Neural progenitor cell (in vitro differentiated cells): ENCODE measurements at places on chromosomes 2 and 18.

DNA sequence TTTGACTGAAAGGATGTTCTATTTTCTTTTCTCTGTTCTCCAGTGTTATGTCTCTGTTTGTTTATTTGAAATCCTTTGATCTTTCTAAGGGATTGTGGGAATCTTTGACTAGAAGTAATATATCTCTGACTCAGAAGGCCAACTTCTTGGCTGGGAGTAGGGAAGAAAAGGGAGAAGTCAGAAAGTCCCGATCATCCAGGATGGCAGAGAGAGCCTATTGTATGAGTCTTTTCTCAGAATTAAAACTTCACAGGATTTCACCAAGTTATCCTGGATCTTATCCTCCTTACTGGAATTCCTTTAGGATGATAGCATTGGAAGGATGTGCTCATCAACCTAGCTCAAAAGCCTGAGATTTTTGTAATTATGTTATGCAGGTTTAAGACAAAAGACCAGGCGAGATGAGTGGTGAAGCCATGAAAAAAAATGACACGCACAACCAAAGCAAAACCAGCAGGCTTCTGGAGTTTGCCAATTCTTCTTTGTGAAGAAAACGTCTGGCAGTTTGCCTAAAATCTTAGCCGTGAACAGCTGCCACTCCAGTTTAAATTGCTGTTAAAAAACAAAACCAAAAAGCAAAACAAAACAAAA is 383.6 kb upstream of the SMIM21 start:
- DNase-seq = no peak

GRCh38 chr2:218896501-218897393 is 16.1 kb downstream of the WNT10A start:
- DNase-seq = peak; percentile 58

DNA sequence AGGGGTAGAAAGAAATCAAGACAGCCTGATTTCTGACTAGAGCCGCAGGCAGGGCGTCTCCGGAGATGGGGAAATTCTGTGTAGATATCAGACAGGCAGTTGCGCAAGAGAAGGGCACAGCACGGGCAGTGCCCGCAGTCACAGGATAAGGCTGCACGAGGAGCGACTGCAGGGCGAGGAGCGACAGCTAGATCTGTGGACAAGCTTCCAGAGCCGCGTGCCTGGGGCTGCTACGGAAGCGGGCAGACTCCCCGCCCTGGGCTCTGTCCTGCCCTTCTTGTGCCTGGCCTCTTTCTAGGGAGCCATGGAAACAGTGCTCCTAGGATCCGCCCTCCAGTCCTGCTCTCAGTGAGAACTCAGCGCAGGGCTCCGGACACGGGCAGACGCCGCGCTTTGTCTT is 12.6 kb downstream of the MC5R start:
- no peak for DNase-seq

DNA sequence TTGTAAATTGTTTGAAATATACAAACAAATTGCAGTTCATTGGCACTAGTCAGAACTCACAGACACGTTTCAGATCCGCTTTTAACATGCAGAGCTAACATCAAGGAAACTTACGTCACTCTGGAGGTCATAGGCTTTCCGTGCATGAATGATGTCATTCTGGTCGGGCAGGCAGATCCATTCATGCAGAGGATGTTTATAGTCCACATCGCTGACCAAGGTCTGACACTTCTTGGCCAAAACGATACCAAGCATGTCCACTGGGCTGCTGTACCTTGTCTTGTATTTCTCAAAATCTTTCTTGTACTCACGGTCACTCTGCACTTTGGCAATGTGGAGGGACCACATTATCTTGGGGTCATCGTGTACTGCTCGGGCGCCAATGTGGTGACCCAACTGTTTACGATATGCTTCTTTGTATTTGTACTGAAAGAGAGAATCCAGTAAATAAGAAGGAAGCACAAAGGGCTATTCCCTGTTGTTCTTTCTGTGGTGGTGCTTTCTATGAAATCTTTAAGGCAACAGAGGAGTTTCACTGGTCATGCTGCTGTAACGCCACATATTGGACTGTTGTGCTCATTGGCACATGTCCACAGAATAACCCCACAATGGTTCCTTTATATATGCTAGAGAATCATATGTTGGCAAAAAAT is 114.8 kb downstream of the NEB start:
- no peak for DNase-seq

GRCh38 chr2:8078705-8079104 is 603.2 kb upstream of the ID2 start:
- no peak for DNase-seq

GRCh38 chr2:102387763-102388546 is 32.4 kb downstream of the IL18R1 start:
- no peak for DNase-seq

- DNase-seq = no peak
Measured at GRCh38 chr2:201654616-201655384, 11.5 kb upstream of the TMEM237 start.

DNA sequence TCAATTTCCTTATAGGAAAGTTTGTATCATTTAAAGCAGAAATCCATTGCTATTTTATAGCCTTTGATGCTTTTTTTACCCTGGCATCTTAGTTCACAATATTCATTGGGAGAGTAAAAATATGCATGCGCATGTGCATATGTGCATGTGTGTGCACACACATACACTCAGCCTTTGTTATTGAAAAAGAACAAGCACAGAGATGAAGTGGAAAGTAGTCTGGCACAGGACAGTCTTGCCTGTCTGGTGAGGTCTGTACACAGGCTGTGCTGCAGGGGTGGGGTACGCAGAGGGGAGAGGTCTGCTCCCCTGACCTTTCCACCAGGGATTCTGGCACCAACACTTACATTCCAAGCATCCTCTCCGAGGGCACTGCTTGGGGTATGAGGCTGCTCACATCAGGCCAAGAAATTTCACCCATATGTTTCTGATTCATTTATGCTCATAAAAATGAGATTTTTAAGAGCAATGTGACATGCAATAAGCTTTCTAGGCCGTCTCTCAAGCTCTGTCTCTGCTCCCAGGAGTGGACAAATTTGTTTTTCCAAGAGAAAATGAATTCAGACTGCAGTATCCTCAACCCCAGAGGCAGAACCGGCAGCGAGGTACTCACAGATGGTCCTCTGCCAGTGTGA is 237.2 kb downstream of the INSIG2 start:
- DNase-seq = no peak

- no peak for DNase-seq
Measured at GRCh38 chr2:152405206-152406118, 70.5 kb downstream of the FMNL2 start.

DNA sequence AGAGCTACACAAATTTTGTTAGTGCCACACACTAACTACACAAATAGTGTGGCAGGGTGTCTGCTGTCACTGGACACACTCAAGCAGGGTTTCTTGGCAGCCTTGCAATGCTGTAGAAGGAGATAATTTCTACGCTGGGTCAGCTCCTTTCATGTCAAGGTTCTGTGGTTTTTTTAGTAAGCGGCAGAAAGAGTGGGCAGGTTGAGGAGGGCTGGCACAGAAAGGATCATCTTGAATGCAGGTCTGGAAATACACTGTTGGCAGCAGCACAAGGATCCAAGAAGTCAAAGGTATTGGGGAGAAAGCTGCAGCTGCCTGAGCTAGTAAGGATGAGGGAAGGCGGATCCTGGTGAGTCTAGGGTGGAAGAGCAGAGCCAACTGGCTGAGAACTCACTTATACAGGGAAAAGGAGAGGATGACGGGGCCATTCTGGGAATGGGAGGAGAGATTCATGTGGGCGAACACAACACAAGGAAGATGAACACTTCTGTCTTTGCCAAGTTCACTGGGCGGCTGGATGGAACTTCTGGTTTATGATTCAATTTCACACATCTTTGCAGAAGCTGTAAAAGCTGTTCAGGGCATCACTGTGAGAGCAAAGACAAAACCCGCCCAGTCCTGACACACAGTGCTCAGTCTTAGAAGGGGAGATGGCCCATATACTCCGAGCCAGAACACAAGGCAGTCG is 16.9 kb upstream of the CYRIA start:
- DNase-seq = no peak

- DNase-seq = no peak
Measured at GRCh38 chr2:144553379-144553778, 33.5 kb upstream of the ZEB2 start.

- no peak for DNase-seq
Measured at GRCh38 chr18:46418663-46419260, 238.3 kb downstream of the LOXHD1 start.

GRCh38 chr2:176556373-176556772 is 287.1 kb downstream of the MTX2 start:
- no peak for DNase-seq

- no peak for DNase-seq
Measured at GRCh38 chr2:159098361-159098760, 129.9 kb downstream of the TANC1 start.

GRCh38 chr2:100413571-100413970 is 3.9 kb downstream of the CHST10 start:
- no peak for DNase-seq

DNA sequence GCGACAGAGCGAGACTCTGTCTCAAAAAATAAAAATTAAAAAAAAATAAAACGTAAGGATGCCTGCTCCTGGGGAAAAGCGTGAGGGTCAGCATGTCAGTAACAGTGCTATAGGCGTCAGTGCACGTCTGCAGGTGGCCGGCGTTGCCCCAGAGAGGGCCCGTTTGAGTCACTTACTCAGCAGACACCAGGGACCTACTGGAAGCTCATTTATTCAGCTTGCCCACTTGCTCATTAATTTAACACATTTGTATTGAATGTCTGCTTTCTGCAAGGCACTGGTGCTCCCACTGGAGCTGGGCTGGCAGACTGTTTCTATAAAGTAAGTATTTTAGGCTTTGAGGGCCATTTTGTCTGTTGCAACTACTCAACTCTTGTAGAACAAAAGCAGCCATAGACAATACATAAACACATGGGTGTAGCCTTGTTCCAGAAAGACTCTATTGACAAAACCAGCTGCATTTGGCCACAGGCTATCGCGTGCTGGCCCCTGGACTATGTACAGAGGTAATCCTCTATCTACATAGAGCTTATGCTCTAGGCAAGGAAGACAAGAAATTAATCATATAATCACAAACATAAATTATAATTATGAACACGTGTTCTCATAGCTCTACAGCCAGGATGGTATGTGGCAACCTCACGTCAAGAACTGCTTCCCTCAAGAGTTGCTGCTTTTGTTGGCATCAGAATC is 73.2 kb downstream of the KLHL29 start:
- no peak for DNase-seq

- DNase-seq = no peak
Measured at GRCh38 chr18:68445136-68445535, 269.8 kb downstream of the TMX3 start.

GRCh38 chr2:112794841-112795240 is 10.5 kb upstream of the IL1A start:
- DNase-seq = no peak

- peak; percentile 31 for DNase-seq
Measured at GRCh38 chr2:222796413-222797103, 64.3 kb upstream of the ACSL3 start.

GRCh38 chr2:113972766-113973165 is 82.9 kb downstream of the ACTR3 start:
- DNase-seq = no peak

- DNase-seq = no peak
Measured at GRCh38 chr2:111226876-111227700, 106.4 kb downstream of the BCL2L11 start.

- no peak for DNase-seq
Measured at GRCh38 chr2:238169048-238169707, 10.4 kb downstream of the ERFE start.
